Naive thymus-derived CD8-positive, alpha-beta T cell (primary cell): ENCODE measurements at places on chromosomes 1 and 21.

DNA sequence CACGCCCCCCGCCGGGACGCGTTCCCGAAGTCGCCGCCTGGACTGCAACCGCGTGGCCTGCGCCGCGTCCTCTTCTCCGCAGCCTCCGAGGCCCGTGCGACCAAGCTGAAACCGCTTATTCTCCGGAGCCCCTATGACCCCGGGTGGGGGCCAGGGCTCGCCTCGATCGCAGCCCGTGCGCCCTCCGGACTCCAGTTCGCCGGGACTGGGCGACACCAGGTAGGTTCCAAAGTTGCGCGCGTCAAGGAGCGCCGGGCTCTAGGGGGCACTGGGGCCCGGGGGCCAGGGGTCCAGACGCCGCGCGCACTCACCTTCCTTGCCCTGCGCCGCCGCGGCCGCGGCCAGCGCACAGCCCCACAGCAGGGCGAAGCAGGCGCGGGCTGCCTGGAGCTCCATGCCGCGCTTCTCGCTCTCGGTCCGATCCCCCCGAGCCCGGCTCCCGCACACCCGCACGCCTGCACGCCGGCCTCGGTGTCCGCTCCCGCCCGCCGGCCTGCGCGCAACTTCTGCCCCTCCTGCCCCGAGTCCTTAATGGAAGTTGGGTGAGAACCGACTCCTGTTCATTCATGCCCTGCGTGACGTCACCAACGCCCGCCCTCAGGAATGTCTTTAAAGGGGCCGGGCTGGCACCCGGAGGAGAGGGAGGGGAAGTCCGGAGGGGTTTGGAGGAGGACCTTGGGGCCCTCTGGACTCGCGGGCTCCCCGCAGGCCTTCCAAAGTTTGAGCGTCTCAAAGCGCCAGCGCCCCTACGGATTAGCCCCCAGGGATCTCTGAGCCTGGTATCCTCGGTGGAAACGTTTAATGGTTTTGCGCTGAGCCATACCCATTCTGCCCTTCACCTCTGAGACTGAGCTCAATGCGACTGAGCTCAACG is at the start of gene EPHA2:
Gene EPHA2, minus strand, starts transcription at position 533 of the 874 bp plus-strand sequence. Its CDS starts 137 bp downstream, at position 396.
- no peak for DNase-seq
- peaks cover 24% of the 10 kb centered on the region for H3K27me3 ChIP-seq
- peaks cover 22% of the 10 kb centered on the region for H3K4me1 ChIP-seq
- no peak within 1 kb of the TSS for H3K27ac ChIP-seq
- peak within 1 kb of the TSS; percentile 69 for H3K4me3 ChIP-seq

GRCh38 chr1:66147226-66147835 is 354.6 kb downstream of the PDE4B start:
- DNase-seq: no peak
- H3K36me3 ChIP-seq: no peaks in the 10 kb centered on the region
- no peaks in the 10 kb centered on the region for H3K4me1 ChIP-seq
- H3K4me3 ChIP-seq: no peak overlapping the region
- no peak overlapping the region for H3K27ac ChIP-seq

DNA sequence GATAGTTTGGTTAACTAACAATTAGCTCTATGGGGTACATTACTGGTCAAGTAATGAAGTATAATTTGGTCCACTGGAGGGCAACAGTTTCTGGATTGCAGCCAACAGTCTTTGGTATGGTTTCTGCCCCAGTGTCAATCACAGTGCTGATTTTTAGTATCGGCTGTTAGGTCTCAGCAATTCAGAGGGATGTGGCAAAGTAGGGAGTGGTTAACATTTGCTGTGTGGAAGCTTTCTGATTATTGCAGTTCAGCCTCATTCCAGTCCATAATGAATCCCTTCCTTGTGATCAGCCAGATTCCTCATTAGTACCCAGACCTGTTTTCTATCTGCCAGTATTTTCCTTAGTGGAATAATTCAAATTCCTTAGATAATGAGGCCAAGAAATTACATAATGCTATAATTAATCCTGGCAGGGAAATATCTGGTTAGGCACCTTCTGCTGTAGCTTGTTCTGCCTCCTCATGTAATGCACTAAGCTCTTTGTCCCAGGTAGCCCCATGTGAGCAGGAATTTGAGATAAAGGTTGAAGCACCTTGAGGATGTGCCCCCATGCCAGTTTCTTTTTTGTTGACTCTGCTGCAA is 14.0 kb downstream of the F3 start:
- no peaks in the 10 kb centered on the region for H3K27me3 ChIP-seq
- H3K4me3 ChIP-seq: no peak overlapping the region
- no peak overlapping the region for H3K27ac ChIP-seq
- no peaks in the 10 kb centered on the region for H3K4me1 ChIP-seq
- H3K36me3 ChIP-seq: no peaks in the 10 kb centered on the region

DNA sequence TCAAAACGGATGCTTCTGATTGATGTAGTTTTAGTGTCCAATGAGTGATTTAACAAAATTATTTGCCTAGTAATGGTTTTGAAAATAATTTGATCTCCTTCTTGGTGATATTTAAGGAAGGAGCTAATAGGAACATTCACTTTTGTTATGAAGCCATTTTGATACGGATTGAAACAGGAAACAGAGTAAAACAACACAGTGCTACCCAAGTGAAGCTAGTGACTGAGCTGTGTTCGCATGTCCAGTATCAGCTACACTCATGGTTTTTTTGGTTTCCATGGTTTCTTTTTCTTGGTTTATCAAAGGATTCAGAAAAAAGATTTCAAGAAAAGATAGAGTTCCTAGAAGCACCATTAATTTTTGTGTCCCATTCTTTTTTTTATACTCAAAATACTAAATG is 40.1 kb upstream of the PLEKHO1 start:
- peaks cover 65% of the 10 kb centered on the region for H3K4me1 ChIP-seq
- peak overlapping the region; percentile 76 for H3K27ac ChIP-seq
- peak overlapping the region; percentile 79 for H3K4me3 ChIP-seq

DNA sequence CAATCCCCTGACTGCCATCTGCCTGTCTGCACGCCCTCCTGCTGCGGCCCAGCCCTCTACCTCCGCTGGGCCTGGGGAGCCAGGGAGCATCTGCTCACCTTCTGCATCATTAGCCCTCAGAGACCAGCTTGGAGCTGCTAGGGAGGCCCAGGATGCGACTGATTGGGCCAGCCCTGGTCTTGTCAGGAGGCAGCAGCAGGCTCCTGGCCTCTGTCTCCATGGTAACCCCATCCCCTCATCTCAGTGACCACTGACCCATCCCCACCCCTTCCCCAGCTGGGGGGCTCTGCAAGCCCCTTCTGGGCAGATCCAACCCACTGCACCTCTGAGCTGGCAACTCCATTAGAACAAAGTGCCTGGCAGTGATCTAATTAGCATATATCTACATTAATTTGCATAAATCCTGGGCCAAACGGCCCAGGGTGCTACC is 37.7 kb downstream of the NKAIN1 start:
- DNase-seq: no peak
- H3K27ac ChIP-seq: no peak overlapping the region
- H3K36me3 ChIP-seq: no peaks in the 10 kb centered on the region

DNA sequence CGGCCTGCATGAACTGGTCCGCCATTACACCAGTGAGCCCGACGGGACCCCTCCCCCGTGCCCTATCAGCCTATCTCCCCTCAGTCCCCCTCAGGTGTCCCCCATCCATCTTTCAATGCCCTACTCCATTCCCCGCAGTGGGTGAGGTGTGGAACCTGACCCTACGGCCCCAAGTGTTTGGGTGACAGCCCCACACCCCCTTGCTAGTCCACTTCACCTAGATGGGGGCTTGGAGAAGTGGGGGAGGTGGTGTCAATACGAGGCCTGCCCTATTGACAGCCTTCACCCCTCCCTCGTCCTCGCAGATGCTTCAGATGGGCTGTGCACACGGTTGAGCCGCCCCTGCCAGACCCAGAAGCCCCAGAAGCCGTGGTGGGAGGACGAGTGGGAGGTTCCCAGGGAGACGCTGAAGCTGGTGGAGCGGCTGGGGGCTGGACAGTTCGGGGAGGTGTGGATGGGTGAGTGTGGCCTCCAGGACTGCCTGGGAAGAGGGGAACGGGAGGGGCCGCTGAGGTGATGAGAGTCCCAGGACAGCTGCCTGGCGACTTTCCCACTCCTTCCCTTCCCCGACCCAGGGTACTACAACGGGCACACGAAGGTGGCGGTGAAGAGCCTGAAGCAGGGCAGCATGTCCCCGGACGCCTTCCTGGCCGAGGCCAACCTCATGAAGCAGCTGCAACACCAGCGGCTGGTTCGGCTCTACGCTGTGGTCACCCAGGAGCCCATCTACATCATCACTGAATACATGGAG is 15.7 kb upstream of the HDAC1 start:
- H3K4me1 ChIP-seq: peaks cover 59% of the 10 kb centered on the region
- peak overlapping the region; percentile 97 for H3K27ac ChIP-seq
- peaks cover 20% of the 10 kb centered on the region for H3K36me3 ChIP-seq
- peak overlapping the region; percentile 41 for H3K4me3 ChIP-seq
- H3K27me3 ChIP-seq: peaks cover 3% of the 10 kb centered on the region
- DNase-seq: no peak

DNA sequence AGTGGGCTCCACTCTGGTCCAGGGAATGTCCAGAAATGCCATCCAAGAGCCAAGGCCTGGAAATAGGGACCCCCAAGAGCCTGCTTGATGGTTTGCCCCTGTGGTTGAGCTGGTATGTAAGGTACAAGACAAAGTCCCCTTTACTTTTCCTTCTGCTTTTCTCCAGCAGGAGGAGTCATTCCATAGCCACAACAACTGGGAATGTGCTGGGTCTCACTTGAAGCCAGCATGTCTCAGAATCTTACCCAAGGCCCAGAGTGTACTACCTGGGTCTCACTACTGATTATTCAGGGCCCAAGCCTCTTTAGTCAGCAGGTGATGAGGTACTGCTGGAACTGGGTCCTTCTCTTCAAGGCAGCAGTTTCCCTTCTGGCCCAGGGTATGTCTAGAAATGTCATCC is 62.1 kb upstream of the CD55 start:
- no peak overlapping the region for H3K4me3 ChIP-seq
- H3K27ac ChIP-seq: no peak overlapping the region
- H3K4me1 ChIP-seq: peaks cover 8% of the 10 kb centered on the region
- no peaks in the 10 kb centered on the region for H3K36me3 ChIP-seq

GRCh38 chr1:198959032-198959431 is 320.2 kb downstream of the PTPRC start:
- H3K4me1 ChIP-seq: peaks cover 26% of the 10 kb centered on the region
- peak overlapping the region; percentile 1 for H3K4me3 ChIP-seq
- peaks cover 12% of the 10 kb centered on the region for H3K36me3 ChIP-seq
- no peak overlapping the region for H3K27ac ChIP-seq
- H3K27me3 ChIP-seq: no peaks in the 10 kb centered on the region
- DNase-seq: no peak

- peaks cover 16% of the 10 kb centered on the region for H3K36me3 ChIP-seq
- H3K4me1 ChIP-seq: peaks cover 48% of the 10 kb centered on the region
- no peak within 1 kb of the TSS for H3K27ac ChIP-seq
- peak; percentile 97 for DNase-seq
- no peak within 1 kb of the TSS for H3K4me3 ChIP-seq
Observed at GRCh38 chr1:117059678-117060440, at the start of gene TTF2. Gene TTF2 (plus strand): TSS chr1:117060326. CDS start chr1:117060347, 21 bp downstream.

DNA sequence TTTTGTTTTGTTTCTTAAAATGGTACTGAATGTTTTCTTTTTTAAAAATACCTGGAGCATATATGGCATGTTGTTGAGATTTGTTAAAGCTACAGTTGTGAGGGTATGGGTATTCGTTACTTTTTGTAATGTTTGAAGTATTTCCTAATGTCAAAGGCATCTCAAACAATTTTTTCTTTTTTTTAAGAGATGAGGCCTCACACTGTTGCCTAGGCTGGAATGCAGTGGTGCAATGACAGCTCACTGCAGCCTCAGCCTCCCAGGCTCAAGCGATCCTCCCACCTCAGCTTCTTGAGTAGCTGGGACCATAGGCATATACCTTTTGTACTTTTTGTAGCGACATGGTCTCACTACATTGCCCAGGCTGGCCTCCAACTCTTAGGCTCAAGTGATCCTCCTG is 16.1 kb downstream of the CLCN6 start:
- H3K36me3 ChIP-seq: peaks cover 26% of the 10 kb centered on the region
- H3K4me3 ChIP-seq: no peak overlapping the region
- no peaks in the 10 kb centered on the region for H3K4me1 ChIP-seq
- no peak overlapping the region for H3K27ac ChIP-seq
- H3K27me3 ChIP-seq: no peaks in the 10 kb centered on the region

- no peak overlapping the region for H3K27ac ChIP-seq
- H3K36me3 ChIP-seq: no peaks in the 10 kb centered on the region
- no peak for DNase-seq
- no peak overlapping the region for H3K4me3 ChIP-seq
- no peaks in the 10 kb centered on the region for H3K4me1 ChIP-seq
- H3K27me3 ChIP-seq: peaks cover 21% of the 10 kb centered on the region
Observed at GRCh38 chr1:183318433-183318832, 99.7 kb downstream of the NMNAT2 start.

- DNase-seq: no peak
- H3K27me3 ChIP-seq: peaks cover 5% of the 10 kb centered on the region
- no peak overlapping the region for H3K4me3 ChIP-seq
- H3K4me1 ChIP-seq: no peaks in the 10 kb centered on the region
Observed at GRCh38 chr21:15281714-15282113, 216.9 kb upstream of the NRIP1 start.

DNA sequence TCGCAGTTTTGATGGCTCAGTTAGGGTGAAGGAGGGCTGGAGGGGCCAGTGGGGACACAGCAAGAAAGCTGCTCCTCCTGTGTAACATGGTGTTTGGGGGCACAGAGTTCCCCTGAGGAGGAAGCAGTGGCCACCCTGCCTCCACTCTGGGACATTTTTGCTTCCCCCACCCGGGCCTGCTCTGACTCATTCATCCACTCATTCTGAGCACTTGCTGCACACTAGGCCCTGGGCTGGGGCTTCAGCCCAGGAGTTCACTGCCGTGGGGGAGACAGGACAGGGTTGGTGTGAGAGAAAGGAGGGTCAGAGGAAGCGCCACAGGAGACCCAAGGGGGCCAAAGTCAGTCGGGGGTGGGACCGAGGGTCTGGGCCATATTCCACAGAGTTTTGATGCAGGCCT is 41.4 kb upstream of the ACOT11 start:
- peaks cover 9% of the 10 kb centered on the region for H3K27me3 ChIP-seq
- no peak for DNase-seq
- no peaks in the 10 kb centered on the region for H3K4me1 ChIP-seq
- H3K36me3 ChIP-seq: no peaks in the 10 kb centered on the region
- H3K4me3 ChIP-seq: no peak overlapping the region

- no peaks in the 10 kb centered on the region for H3K36me3 ChIP-seq
- no peaks in the 10 kb centered on the region for H3K27me3 ChIP-seq
- peaks cover 37% of the 10 kb centered on the region for H3K4me1 ChIP-seq
- no peak for DNase-seq
Observed at GRCh38 chr1:107920561-107920960, 44.4 kb downstream of the VAV3 start.

GRCh38 chr1:17675744-17676143 is 79.4 kb upstream of the ACTL8 start:
- no peak overlapping the region for H3K27ac ChIP-seq
- no peaks in the 10 kb centered on the region for H3K4me1 ChIP-seq
- DNase-seq: no peak
- no peaks in the 10 kb centered on the region for H3K36me3 ChIP-seq
- peaks cover 9% of the 10 kb centered on the region for H3K27me3 ChIP-seq
- no peak overlapping the region for H3K4me3 ChIP-seq

GRCh38 chr1:12380326-12381249 is 150.8 kb downstream of the VPS13D start:
- H3K36me3 ChIP-seq: peaks cover 90% of the 10 kb centered on the region
- H3K4me1 ChIP-seq: peaks cover 37% of the 10 kb centered on the region
- no peak for DNase-seq
- H3K4me3 ChIP-seq: no peak overlapping the region
- H3K27ac ChIP-seq: no peak overlapping the region
